ENCODE measurements at places on chromosomes 12 and 14.

GRCh38 chr14:104870368-104871144 lies 5.5 kb downstream of the CEP170B start:
- DNase-seq = peak; percentile 15

DNA sequence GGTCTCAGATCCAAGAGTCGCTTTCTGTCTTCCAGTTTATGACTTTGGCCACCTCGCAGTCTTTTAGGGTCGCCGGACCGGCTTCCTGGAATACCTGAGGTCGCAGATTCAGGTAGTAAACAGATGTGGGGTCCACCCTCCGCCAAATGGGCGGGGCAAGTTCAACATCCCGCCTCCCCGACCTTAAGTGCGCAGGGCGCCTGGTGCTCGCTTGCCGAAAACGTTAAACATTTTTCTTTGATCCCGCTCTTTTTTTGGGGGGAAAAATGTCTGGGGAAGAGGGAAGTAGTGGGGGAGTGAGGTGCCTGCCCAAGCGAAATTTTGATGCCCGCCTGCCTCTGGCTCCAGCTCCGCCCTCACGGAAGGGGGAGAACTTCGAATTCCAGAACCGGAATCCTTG lies 73.9 kb upstream of the TBX5 start:
- no peak for DNase-seq

GRCh38 chr14:47665337-47666134 lies 9.9 kb downstream of the MDGA2 start:
- DNase-seq = no peak

GRCh38 chr14:70655110-70655826 lies 13.6 kb downstream of the TTC9 start:
- peak; percentile 54 for DNase-seq

GRCh38 chr12:49022558-49023178 lies 4.1 kb upstream of the PRKAG1 start:
- no peak for DNase-seq

DNA sequence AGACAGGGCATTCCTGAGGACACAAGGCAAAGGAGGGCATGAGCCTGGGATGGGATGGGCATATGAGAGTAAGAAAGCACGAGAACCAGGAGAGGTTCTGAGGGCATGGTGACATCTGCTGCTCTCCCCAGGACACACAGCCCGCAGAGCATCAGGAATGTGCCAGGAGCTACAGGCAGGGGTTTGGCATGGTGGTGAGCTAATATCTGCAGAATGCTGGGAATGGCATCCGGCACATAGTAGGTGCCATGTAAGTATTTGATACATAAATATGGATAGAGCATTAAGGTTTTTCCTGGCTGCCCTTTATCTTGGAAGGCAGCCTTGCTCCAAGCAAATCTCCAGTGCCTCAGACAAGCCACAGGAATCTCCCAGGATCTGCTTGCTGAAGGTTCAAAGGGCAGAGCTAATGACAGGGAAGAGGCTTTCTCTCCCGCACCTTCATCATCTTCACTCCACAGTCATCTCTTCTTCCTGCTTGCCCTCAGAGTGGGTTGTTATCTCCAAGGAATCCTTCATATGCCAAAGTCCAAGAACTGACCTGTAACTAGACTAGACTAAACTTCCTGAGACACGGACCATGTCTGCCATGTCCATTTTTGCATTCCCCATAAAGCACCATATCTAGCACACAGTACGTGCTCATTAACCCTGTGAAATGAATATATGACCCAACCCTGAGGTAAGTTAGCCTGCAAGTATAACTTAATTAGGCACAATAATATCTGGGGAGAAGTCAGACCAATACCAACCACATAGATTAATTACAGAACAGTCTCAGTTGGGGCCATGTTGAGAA lies 62.0 kb upstream of the SCN8A start:
- DNase-seq = no peak
